Muscle of back (tissue), 13 donors: ENCODE measurements at places on chromosomes 2 and 18.

DNA sequence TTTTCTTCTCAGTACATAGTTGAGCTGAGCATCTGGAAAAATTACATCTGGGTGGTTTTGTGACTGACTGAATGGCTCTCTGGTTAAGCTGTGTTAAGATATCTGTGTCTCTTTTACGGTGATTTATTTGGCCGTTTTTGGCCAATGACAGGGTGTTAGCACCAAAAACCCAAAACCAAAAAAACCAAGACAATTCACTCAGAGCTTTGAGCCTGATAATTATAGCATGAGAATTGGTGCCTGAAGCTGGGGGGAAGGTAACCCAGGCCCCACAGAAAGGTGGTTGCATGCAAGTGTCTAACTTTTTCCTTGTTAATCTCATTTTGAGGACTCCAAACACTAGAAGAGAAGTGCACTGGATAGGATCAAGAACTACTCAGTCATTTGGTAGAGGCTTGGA lies 4.5 kb downstream of the CD28 start:
- no peak for DNase-seq

DNA sequence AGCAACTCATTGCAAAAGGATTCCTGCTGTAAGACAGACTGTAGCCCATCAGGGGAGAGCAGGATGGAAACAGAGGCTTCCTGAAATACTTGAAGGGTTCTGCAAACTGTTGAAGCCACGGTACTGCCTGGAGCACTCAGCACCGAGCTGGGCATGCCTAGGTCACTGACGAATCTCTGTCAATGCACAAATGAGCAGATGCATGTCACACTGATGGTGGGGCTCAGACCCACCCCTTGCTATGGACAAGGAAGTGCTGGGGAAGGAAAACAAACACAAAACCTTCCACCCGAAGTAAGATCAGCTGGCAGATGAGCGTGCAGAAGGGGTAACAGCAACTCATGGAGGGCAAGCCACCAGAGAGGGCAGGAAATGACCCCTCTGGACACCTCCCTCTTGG lies 136.7 kb downstream of the BCL2 start:
- DNase-seq, result no peak

GRCh38 chr18:38933910-38934510 lies 1368.4 kb upstream of the CELF4 start:
- DNase-seq, result no peak

DNA sequence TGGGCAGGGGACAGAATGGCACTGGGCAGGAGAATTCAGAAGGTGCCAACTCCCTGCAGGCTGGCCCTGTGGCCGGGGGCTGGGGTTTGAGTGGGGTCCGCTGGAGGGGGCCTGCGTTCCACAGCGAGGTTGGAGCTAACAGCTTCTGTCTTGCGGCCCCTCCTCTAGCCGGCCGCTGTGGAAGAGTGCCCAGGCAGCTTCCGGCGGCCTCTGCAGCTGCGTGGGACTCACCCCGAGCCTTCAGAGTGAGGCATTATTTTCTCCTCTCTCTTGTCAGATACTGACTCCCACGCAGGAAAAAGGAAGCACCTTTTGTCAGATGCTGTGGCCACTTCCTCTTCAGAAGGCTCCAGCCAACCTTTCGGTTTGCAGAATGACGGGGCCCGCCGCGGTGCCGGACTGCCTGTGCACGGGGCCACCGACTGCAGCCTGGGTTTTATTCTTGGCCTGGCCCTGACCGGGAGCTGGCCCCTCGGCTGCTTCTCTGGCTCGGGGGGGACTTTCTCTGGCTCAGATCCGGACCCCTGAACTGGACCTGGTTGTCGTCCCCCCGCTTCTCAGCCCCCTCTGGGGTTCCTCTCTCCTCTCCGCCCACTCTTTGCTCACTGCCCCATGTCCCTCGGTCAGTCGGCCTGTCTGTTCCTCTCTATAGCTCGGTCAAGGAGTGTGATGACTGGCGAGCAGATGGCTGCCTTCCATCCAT lies 40.1 kb downstream of the ARHGAP25 start:
- DNase-seq, result peak; percentile 85
